ENCODE measurements at places on chromosomes 5 and 9.

GRCh38 chr9:123397975-123398374, 42.0 kb downstream of the CRB2 start:
- no peaks in the 10 kb centered on the region for H3K4me1 ChIP-seq
- no peak overlapping the region for H3K27ac ChIP-seq
- no peaks in the 10 kb centered on the region for H3K36me3 ChIP-seq
- DNase-seq = no peak
- no peak overlapping the region for H3K4me3 ChIP-seq
- no peaks in the 10 kb centered on the region for H3K27me3 ChIP-seq

DNA sequence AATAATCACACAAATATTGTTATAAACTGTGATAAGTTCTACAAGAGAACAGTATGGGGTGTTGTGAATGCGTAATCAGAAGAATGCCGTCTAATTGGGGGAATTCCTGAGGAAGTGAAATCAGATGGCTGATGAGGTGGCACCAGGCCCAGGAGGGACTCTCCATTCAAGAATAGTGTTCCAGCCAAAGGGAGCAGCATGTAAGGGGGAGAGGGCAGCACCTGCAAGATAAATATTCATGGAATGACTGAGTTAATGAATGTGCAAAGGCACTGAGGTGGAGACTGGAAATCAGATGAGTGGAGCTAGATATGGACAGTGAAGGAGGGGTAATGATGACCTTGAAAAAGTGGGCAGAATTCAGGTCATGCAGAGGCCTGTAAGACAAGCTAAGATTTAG, 250.6 kb downstream of the ARRDC3 start:
- no peaks in the 10 kb centered on the region for H3K36me3 ChIP-seq
- H3K4me1 ChIP-seq = peaks cover 28% of the 10 kb centered on the region
- no peak for DNase-seq
- H3K27ac ChIP-seq = no peak overlapping the region

DNA sequence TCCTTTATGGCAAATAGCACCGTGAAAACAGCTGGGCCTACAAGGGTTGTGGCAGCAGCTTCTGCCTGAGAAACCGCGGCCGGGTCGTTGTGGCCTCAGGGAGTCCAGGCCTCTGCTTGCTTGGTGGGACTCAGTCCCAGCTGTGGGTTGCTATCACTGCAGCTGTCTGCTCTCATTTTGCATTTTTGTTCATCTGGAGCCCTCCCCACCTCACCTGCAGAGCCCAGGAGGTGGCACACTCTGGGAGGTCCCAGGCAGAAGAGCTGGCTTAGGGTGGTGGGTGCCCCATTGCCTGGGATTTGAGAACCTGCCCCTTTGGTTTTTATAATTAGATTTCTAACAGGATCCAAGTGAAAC, 138.4 kb downstream of the GADD45G start:
- no peaks in the 10 kb centered on the region for H3K27me3 ChIP-seq
- DNase-seq = no peak
- no peaks in the 10 kb centered on the region for H3K36me3 ChIP-seq
- no peak overlapping the region for H3K27ac ChIP-seq
- no peak overlapping the region for H3K4me3 ChIP-seq

- no peaks in the 10 kb centered on the region for H3K27me3 ChIP-seq
- no peaks in the 10 kb centered on the region for H3K4me1 ChIP-seq
Observed at GRCh38 chr5:33188089-33188488, 252.7 kb upstream of the TARS1 start.

GRCh38 chr5:166493612-166494011, 1797.8 kb upstream of the WWC1 start:
- H3K4me1 ChIP-seq = no peaks in the 10 kb centered on the region
- DNase-seq = no peak
- no peak overlapping the region for H3K27ac ChIP-seq
- no peak overlapping the region for H3K4me3 ChIP-seq

GRCh38 chr5:6652025-6652424, 18.8 kb downstream of the SRD5A1 start:
- no peak overlapping the region for H3K4me3 ChIP-seq
- no peak overlapping the region for H3K27ac ChIP-seq
- DNase-seq = no peak
- H3K4me1 ChIP-seq = no peaks in the 10 kb centered on the region

GRCh38 chr5:123089914-123090660, 1.0 kb downstream of the PRDM6 start:
- H3K4me3 ChIP-seq = peak overlapping the region; percentile 93
- H3K4me1 ChIP-seq = no peaks in the 10 kb centered on the region
- no peaks in the 10 kb centered on the region for H3K36me3 ChIP-seq

DNA sequence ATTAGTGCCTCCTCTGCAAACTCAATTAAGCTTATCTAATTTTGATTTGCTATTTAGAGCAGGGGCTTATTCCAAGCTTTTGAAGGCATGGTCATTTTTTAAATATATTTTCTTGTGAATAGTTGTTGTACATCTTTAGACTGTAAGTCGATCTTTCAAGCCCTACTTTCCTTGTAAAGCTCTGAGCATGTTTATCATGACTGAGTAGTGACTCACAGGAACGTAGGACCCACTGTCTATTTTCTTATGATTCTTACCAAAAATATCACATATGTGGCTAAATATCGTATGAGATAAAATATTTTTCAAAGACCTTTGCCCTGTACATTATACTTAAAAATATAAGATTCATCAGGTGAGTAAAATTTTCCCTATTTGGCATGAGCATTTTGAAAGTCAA, 440.4 kb upstream of the GRIN3A start:
- H3K4me1 ChIP-seq = no peaks in the 10 kb centered on the region
- no peaks in the 10 kb centered on the region for H3K27me3 ChIP-seq
- DNase-seq = no peak
- H3K4me3 ChIP-seq = no peak overlapping the region
- H3K27ac ChIP-seq = no peak overlapping the region

- no peak for DNase-seq
- no peak overlapping the region for H3K27ac ChIP-seq
- H3K4me3 ChIP-seq = no peak overlapping the region
- H3K36me3 ChIP-seq = no peaks in the 10 kb centered on the region
Observed at GRCh38 chr9:136685216-136685615, 2.0 kb downstream of the AGPAT2 start.

- no peak overlapping the region for H3K4me3 ChIP-seq
- DNase-seq = no peak
- H3K27me3 ChIP-seq = no peaks in the 10 kb centered on the region
Observed at GRCh38 chr5:170846416-170846815, 15.4 kb upstream of the RANBP17 start.

GRCh38 chr9:24832307-24832706, 286.6 kb upstream of the IZUMO3 start:
- H3K27me3 ChIP-seq = no peaks in the 10 kb centered on the region
- H3K27ac ChIP-seq = no peak overlapping the region
- no peaks in the 10 kb centered on the region for H3K4me1 ChIP-seq
- H3K36me3 ChIP-seq = no peaks in the 10 kb centered on the region

- H3K27ac ChIP-seq = no peak overlapping the region
- H3K4me3 ChIP-seq = no peak overlapping the region
- no peaks in the 10 kb centered on the region for H3K27me3 ChIP-seq
- DNase-seq = no peak
- no peaks in the 10 kb centered on the region for H3K4me1 ChIP-seq
- no peaks in the 10 kb centered on the region for H3K36me3 ChIP-seq
Observed at GRCh38 chr9:126942399-126942798, 27.8 kb downstream of the RALGPS1 start.

- H3K36me3 ChIP-seq = no peaks in the 10 kb centered on the region
- no peak for DNase-seq
- H3K27ac ChIP-seq = no peak overlapping the region
- H3K4me1 ChIP-seq = no peaks in the 10 kb centered on the region
- H3K27me3 ChIP-seq = no peaks in the 10 kb centered on the region
- H3K4me3 ChIP-seq = no peak overlapping the region
Observed at GRCh38 chr9:35618854-35619799, 914 bp upstream of the CD72 start.

- no peaks in the 10 kb centered on the region for H3K4me1 ChIP-seq
- H3K4me3 ChIP-seq = no peak overlapping the region
- no peaks in the 10 kb centered on the region for H3K27me3 ChIP-seq
- H3K27ac ChIP-seq = no peak overlapping the region
- no peak for DNase-seq
Observed at GRCh38 chr5:68080282-68081050, 135.1 kb upstream of the PIK3R1 start.

DNA sequence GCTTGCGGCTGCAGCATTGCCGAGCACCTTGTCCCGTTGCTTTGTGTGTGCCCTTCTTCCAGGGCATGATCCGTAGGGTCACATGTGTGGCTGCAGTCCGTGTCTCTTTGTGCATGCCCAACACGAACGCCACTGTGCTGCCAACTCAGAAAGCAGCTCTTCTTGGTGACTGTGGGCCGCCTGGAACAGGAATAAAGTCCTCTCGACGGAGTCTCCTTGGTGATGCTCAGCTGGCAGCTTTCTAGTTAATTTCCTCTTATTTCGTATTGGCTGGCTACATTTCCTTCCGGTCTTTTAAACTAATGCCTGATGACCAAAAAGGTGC, 5.8 kb downstream of the EXOC3 start:
- peaks cover 10% of the 10 kb centered on the region for H3K4me1 ChIP-seq
- peaks cover 51% of the 10 kb centered on the region for H3K36me3 ChIP-seq
- no peak for DNase-seq
- H3K27me3 ChIP-seq = no peaks in the 10 kb centered on the region
- H3K27ac ChIP-seq = no peak overlapping the region

DNA sequence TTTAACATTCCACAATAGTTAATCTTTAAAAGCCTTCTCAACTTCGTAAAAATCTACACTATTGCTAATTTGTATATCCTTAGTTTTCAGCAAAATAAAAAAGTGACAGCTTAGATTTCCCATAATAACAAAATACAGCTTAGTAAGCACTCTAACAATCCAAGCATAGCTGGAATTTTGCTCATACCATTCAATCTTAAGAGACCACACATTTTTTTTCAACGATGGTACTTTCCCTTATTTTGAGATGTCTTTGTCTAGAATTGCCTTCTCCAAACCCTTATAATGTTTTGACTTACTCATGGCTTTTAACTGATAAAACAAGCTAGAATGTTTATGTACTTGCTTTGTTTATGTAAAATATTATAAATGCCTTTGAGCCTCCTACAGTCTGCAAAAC, 65.6 kb downstream of the HOMER1 start:
- H3K4me3 ChIP-seq = no peak overlapping the region
- H3K36me3 ChIP-seq = no peaks in the 10 kb centered on the region
- DNase-seq = no peak
- H3K27ac ChIP-seq = no peak overlapping the region

- no peaks in the 10 kb centered on the region for H3K4me1 ChIP-seq
- no peak for DNase-seq
- H3K4me3 ChIP-seq = no peak overlapping the region
- no peak overlapping the region for H3K27ac ChIP-seq
- H3K27me3 ChIP-seq = no peaks in the 10 kb centered on the region
Observed at GRCh38 chr9:25442526-25442925, 235.7 kb downstream of the TUSC1 start.

GRCh38 chr9:102237094-102237493, 498.6 kb upstream of the GRIN3A start:
- no peaks in the 10 kb centered on the region for H3K27me3 ChIP-seq
- no peaks in the 10 kb centered on the region for H3K36me3 ChIP-seq
- no peaks in the 10 kb centered on the region for H3K4me1 ChIP-seq
- DNase-seq = no peak
- H3K27ac ChIP-seq = no peak overlapping the region

DNA sequence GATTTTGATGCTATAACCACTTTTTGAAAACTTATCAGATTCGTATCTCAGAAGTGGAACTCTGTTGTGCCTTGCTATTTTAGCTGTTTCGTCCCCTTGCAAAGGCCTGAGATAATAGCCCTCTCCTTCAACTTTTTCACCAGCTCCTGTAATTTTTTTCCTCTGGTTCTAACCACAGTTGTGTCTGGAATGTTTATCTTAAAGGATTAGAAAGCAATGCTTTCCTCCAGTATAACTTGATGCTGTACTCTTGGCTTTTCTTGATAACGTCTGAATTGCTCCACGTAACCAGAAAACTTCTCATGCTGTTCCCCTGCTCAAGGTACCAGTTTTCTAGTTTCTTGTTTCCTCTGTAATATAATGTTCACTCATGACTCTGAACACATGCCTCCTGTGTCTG, 209.4 kb downstream of the DTWD2 start:
- no peaks in the 10 kb centered on the region for H3K4me1 ChIP-seq
- no peaks in the 10 kb centered on the region for H3K27me3 ChIP-seq
- no peak overlapping the region for H3K27ac ChIP-seq
- DNase-seq = no peak
- H3K36me3 ChIP-seq = no peaks in the 10 kb centered on the region
- H3K4me3 ChIP-seq = no peak overlapping the region

DNA sequence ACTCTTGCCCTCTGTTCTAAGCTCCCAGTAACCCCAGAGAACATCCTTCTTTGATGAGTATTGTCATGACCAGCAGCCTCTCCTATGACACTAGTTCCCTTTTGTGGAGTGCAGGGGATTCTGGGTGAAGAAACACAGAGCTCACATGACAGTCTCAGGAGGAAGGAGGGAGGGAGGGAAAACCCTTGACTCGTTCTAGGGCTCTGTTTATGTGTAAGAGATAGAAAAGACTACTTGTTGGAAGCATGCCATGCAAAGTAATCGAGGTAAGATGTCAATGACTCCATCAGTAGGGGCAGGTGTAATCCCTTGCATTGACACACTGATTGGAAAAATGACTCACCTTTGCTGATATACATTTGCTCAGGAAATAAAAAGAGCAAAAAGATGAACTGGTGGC, 190.2 kb upstream of the ELL2 start:
- H3K27ac ChIP-seq = no peak overlapping the region
- no peak for DNase-seq
- no peak overlapping the region for H3K4me3 ChIP-seq
- H3K4me1 ChIP-seq = no peaks in the 10 kb centered on the region
- no peaks in the 10 kb centered on the region for H3K27me3 ChIP-seq

GRCh38 chr9:70551801-70552200, 137.3 kb upstream of the KLF9 start:
- no peak overlapping the region for H3K27ac ChIP-seq
- no peak for DNase-seq
- H3K4me3 ChIP-seq = no peak overlapping the region
- H3K36me3 ChIP-seq = no peaks in the 10 kb centered on the region
- peaks cover 13% of the 10 kb centered on the region for H3K4me1 ChIP-seq
- no peaks in the 10 kb centered on the region for H3K27me3 ChIP-seq

DNA sequence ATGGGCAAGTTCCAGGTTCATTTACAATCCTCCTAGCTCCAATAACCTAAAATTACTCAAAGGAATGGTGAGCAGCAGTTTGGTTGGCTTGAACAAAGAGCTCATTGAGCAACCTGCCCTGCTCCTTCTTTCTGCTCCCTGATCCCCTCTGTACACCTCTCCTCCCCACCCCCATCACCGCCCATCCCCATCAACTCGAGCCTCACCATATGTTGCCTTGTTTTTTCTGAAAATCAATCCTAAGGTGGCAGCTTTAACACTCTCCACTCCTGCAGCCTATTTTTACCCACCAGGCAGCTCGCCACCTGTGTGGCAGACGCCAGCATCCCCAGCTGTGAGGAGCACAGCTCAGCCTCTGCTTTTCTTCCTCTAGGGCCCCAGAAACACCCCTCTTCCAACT, 533.4 kb upstream of the BRINP1 start:
- H3K36me3 ChIP-seq = no peaks in the 10 kb centered on the region
- H3K27me3 ChIP-seq = no peaks in the 10 kb centered on the region
- DNase-seq = no peak
- H3K4me3 ChIP-seq = no peak overlapping the region
- H3K4me1 ChIP-seq = peaks cover 4% of the 10 kb centered on the region

- peaks cover 13% of the 10 kb centered on the region for H3K36me3 ChIP-seq
- H3K27me3 ChIP-seq = no peaks in the 10 kb centered on the region
- peaks cover 30% of the 10 kb centered on the region for H3K4me1 ChIP-seq
Observed at GRCh38 chr9:113516840-113517577, 53.5 kb downstream of the RGS3 start.

All from thoracic aorta (tissue), 2 donors.